Memory B cell (primary cell): ENCODE measurements at places on chromosomes 6 and 20.

DNA sequence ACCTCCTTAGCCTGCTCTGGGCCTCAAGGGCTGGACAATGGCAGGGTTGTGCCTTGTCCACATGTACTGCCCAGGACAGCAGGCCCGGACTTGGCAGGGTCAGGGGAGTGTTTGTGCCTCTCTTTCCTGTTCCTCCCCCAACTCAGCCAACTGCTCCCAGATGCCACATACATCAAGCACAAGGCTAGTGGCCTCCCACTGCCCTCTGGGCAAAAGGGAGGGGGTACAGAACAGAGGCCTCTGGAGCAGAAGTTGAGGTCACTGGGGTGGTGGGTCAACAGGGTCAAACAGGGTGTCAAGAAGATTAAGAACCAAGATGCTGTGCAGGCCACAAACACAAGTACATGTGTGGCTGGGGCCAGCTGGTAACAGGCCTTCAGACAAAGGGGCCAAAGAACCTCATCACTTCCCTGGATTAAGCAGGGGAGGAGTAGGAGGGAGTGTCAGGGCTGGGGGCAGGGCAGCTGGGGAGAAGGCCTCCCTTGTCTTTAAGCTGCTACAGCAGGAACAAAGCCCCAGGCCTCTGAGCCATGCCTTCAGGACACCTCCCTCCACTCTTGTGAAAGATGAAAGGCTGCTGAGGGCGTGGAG is 36.0 kb downstream of the KCNK5 start:
- DNase-seq = no peak
- no peak overlapping the region for H3K27ac ChIP-seq
- no peaks in the 10 kb centered on the region for H3K36me3 ChIP-seq

DNA sequence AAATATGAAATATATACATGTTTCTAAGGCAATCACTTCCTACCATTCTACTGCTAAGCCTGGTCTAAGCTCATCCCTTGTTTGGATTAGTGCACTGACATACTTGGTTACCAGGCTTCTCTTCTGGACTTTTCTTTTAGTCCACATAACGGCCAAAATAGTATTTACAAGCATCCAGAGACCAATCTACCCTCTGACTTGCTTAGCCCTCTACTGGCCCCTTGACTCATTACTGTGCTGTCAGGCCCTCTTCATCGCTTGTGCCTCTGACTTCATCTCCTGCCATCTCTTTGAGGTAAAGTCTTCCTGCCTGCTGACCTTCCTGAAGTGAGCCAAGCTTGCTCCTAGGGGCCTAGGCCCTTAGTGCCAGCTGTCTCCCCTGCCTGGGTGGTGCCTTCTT is 35.1 kb downstream of the TULP4 start:
- H3K36me3 ChIP-seq = peaks cover 25% of the 10 kb centered on the region
- no peak overlapping the region for H3K4me3 ChIP-seq
- no peaks in the 10 kb centered on the region for H3K27me3 ChIP-seq
- no peak for DNase-seq
- H3K4me1 ChIP-seq = peaks cover 11% of the 10 kb centered on the region

DNA sequence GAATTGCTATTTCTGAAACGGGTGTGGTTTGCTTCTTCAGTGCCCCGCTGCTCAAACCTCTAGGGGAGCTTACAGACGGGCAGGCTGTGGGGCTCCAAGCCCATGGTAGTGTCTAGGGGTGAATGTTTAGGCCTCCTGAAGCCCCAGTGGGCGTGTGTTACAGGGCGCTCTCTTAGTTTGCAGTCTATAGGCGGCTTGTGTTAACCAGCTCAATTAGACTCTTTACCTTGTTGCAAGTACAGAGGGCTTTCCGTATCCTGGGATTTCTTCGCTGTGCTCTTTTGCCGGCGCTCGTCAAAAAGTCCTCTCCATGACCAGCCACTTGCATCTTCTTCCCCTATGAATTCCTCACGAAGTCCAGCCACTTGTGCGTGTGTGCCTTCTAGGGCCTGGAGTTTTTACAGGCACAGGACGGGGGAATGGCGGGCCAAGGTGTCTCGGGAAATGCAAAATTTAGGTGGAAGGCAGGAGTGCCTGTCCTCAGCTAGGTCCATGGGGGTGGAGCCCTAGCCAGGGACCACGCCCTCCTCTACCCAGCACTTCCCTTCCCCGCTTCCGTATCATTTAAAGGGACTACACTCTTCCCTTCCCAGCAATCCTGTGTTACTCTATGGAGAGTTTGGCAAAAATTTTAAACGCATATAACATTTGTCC is 94.5 kb downstream of the HTR1B start:
- no peaks in the 10 kb centered on the region for H3K4me1 ChIP-seq
- no peaks in the 10 kb centered on the region for H3K36me3 ChIP-seq
- no peak for DNase-seq
- H3K4me3 ChIP-seq = no peak overlapping the region
- H3K27me3 ChIP-seq = no peaks in the 10 kb centered on the region

DNA sequence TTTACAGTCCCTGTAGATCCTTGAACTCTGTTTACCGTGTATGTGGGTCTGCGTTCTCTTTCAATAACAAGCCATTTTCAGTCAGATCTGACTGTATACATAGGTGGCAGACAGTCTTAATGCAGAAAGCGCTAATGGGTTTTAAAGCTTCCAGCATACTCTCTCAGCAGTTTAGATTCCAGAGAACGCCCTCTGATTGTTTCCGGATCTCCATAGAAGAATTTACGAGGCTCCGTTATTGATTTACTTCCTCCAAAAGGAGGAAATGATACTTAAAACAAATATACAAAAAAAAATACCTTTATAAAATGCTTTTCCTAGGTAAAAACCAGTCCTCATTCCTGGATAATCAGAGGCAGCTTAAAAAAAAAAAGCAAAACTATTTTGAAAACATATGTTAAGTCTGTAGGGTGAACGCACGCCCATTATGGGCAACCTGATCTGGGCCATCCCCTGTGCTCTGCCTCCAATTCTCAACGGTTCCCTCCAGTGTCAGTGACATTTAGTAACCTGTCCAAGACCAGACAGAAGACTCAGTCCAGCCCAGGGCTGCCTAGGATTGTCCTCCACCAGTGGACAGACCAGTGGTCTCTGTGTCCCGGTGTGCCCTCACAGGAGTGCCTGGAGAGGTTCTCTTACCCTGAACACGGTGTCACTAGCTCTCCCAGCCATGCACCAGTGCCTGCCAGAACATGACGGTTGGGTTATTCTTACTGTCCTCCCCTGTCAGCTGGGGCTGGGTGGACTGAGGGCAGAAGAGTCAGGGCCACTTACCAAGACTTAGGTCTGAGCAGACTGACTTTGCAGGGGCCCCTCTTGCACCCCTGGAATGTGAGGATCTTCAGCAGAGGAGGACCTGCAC is 217.3 kb downstream of the ARID1B start:
- H3K4me1 ChIP-seq = peaks cover 32% of the 10 kb centered on the region
- H3K27ac ChIP-seq = no peak overlapping the region
- H3K27me3 ChIP-seq = no peaks in the 10 kb centered on the region
- no peak for DNase-seq
- peak overlapping the region; percentile 39 for H3K4me3 ChIP-seq
- peaks cover 2% of the 10 kb centered on the region for H3K36me3 ChIP-seq

- peaks cover 3% of the 10 kb centered on the region for H3K4me1 ChIP-seq
- no peak for DNase-seq
- peaks cover 16% of the 10 kb centered on the region for H3K27me3 ChIP-seq
- no peaks in the 10 kb centered on the region for H3K36me3 ChIP-seq
Observed at GRCh38 chr6:165939047-165939446, 228.6 kb downstream of the TBXT start.

- H3K4me3 ChIP-seq = no peak overlapping the region
- DNase-seq = no peak
- no peaks in the 10 kb centered on the region for H3K4me1 ChIP-seq
Observed at GRCh38 chr20:46240065-46240464, 68.2 kb downstream of the CDH22 start.

DNA sequence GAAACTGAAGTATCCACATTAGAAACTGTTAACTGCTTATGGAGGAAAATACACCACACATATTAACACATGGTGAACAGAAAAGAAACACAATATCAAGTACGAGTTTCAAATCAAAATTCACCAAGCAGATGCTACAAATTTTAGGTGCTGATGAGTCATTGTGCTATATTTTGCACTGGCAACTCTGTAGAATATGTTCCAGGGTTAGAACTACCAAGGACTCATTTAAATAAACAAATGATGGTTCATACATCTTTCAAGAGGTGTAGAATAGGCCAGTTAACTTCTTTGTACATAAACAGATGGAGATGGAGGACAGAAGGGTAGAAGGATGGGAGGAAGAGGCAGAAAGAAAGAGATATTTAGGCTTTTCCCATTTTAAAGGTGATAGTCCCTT is 184.9 kb downstream of the ARHGAP18 start:
- no peaks in the 10 kb centered on the region for H3K36me3 ChIP-seq
- H3K4me3 ChIP-seq = no peak overlapping the region
- DNase-seq = no peak
- no peaks in the 10 kb centered on the region for H3K27me3 ChIP-seq
- no peak overlapping the region for H3K27ac ChIP-seq

DNA sequence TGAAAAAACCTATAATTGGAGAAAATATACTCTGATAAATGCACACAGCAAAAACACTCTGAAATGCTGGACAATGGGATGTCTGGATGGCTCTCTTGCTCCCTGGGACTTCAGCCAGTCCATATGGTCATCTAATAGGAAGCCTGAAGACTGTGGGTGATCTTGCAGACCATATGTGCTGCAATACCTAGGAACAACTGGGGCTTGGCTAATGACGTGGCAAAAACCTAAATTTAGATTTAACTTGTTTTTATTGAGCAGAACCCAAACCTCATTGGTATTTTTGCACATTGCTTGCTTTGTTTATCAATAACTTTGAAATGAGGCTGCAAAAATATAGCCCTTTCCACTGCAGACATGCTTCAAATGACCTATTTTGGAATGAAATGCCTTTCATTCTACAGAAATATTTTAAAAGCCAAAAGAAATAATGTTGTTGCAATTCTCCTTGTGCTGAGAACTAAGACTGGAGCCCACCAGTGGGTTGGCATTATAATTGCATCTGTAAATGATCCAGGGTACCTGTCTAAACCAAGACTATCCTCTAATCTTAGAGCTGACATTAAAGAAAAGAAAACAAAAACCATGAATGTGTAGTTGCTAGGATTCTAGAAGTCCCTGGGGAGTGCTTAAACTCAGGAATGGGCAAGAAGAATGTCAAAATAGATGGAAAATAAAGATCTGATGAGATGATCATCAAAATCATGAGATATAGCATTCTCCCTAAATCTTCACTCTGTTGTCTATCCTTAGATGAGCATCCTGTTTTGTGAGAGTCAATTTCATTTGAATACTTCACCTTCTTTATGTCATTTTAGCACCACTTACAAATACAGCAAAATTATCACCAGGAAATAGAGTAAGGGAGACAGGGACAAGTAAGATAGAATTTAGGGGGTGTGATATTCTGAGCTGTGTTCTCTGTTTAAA is 152.1 kb upstream of the RIMS1 start:
- no peak overlapping the region for H3K4me3 ChIP-seq
- H3K27me3 ChIP-seq = no peaks in the 10 kb centered on the region
- no peak for DNase-seq
- no peaks in the 10 kb centered on the region for H3K36me3 ChIP-seq
- no peaks in the 10 kb centered on the region for H3K4me1 ChIP-seq
- H3K27ac ChIP-seq = no peak overlapping the region

DNA sequence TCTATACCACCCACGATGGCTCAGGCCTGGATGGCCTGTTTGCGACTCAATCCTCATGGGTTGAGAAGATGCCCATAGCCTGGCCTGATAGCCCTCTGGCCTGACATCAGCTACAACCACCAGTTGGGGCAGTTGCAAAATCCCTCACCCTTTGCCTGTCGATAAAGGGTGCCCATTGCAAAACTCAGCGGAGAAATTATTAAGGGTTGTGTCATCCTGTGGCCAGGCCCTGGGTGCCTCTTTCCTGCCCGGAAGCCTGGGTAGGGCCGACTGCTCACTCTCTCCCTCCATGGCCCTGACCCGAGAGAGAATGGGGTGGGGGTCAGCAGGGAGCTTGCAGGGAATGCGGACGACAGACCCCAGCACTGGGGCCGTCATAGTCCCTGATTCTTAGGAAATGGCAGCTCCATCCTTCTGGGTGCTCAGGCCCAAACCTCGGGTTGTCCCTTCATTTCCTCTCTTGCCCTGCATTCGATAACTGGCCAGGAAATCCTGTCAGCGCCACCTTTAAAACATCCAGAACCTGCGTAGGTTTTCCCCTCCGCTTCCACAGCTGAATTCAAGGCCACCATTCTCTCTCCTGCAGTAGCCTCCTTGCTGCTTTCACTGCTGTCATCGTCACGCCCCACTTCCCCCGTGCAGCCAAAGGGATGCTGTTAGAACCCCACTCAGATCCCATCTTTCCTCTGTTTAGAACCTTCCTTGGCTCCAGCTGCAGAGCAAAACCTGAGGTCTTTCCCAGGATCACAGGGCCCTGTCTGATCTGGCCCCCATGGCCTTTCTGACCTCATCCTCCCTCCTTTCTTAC is 31.1 kb downstream of the CEBPB start:
- no peaks in the 10 kb centered on the region for H3K36me3 ChIP-seq
- no peak for DNase-seq
- H3K27me3 ChIP-seq = peaks cover 18% of the 10 kb centered on the region
- no peak overlapping the region for H3K27ac ChIP-seq
- H3K4me1 ChIP-seq = peaks cover 7% of the 10 kb centered on the region
- H3K4me3 ChIP-seq = no peak overlapping the region
